ENCODE measurements at places on chromosomes 16 and 17. TPM values are rescaled to one million over a fixed set of nuclear protein-coding genes. Genes with fewer than 3 reads are reported as not detected.

The KCNAB3 gene
- 2.9 TPM for total RNA-seq

The CLDN9 gene
- 0.30 TPM for total RNA-seq

The PDP2 gene
- total RNA-seq: 4.0 TPM

The RNF112 gene
- total RNA-seq: 0.46 TPM

The HEATR9 gene
- not detected for total RNA-seq

The PYDC1 gene
- total RNA-seq: not detected

The HCRT gene
- not detected for total RNA-seq

The GNG13 gene
- total RNA-seq: not detected

The DUS2 gene
- total RNA-seq: 17.4 TPM

The OTOP2 gene
- 0.11 TPM for total RNA-seq

The TRPV3 gene
- total RNA-seq: 0.34 TPM

The CES5A gene
- not detected for total RNA-seq

The CTRB2 gene
- not detected for total RNA-seq

The SLC13A2 gene
- total RNA-seq: 0.10 TPM

The TMEM204 gene
- not detected for total RNA-seq

The GSE1 gene
- 21.5 TPM for total RNA-seq

The SULT1A1 gene
- total RNA-seq: 5.3 TPM

The CTRL gene
- 1.5 TPM for total RNA-seq

The SLC25A11 gene
- total RNA-seq: 78.1 TPM

The HAS3 gene
- 51.4 TPM for total RNA-seq

The SHISA6 gene
- total RNA-seq: not detected

The CXCL16 gene
- 13.8 TPM for total RNA-seq

The PIK3R5 gene
- total RNA-seq: not detected

The ZNF385C gene
- 0.19 TPM for total RNA-seq

The BTBD17 gene
- total RNA-seq: not detected

The BMERB1 gene
- 90.5 TPM for total RNA-seq

The SPNS3 gene
- total RNA-seq: not detected

The SLC6A4 gene
- not detected for total RNA-seq

The MEOX1 gene
- total RNA-seq: not detected

The BAIAP3 gene
- 0.90 TPM for total RNA-seq

The NT5C3B gene
- 103 TPM for total RNA-seq

The SPATA32 gene
- total RNA-seq: 0.13 TPM

The IGSF6 gene
- not detected for total RNA-seq

The GDPD3 gene
- 1.4 TPM for total RNA-seq

The NTN1 gene
- total RNA-seq: 0.42 TPM

The ACE gene
- total RNA-seq: 0.92 TPM

The KRTAP4-5 gene
- not detected for total RNA-seq

The SPATA20 gene
- total RNA-seq: 81.2 TPM

The TNFSF12 gene
- 12.3 TPM for total RNA-seq

The SLC5A11 gene
- 0.40 TPM for total RNA-seq

The CA7 gene
- total RNA-seq: not detected

The GINS3 gene
- total RNA-seq: 26.6 TPM

The TNFSF13 gene
- total RNA-seq: 0.72 TPM

The CCDC102A gene
- 9.4 TPM for total RNA-seq

The PRCD gene
- total RNA-seq: not detected

The TEKT5 gene
- total RNA-seq: not detected
